ENCODE measurements at places on chromosomes 13 and 19.

DNA sequence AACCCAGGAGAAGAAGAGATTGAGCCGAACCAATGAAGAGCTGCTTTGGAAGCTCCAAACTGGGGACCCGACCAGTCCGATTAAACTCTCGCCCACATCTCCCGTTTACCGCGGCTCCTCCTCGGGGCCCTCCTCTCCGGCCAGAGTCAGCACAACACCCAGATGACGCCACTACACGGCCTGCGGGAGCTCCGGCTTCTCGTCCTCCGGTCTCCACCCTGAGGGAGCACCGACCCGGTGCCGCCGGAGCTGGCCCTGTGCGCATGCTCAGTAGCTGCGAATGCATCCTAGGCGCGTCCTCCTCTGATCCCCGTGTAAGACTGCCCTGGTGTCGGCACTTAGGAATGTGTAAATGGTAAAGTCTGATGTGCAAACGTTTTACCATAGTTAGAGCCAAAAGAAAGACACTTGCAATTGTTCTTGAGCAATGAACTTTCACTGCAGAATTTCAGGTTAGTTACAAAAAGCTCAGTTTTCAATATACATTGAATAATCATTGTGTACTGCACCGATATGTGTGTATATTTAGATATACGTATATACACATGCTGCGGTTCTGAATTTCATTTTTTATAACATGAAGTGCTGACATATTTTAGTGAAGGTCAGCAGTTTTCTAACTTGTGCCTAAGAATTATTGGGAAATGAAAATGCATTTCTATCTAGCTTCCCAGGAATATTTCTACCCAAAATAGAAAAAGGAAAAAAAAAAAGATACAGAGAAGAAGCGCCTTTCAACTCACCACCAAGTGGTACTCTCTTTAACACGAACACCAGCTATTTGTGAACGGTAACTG, 92.2 kb downstream of the SLC7A1 start:
- DNase-seq, result no peak

DNA sequence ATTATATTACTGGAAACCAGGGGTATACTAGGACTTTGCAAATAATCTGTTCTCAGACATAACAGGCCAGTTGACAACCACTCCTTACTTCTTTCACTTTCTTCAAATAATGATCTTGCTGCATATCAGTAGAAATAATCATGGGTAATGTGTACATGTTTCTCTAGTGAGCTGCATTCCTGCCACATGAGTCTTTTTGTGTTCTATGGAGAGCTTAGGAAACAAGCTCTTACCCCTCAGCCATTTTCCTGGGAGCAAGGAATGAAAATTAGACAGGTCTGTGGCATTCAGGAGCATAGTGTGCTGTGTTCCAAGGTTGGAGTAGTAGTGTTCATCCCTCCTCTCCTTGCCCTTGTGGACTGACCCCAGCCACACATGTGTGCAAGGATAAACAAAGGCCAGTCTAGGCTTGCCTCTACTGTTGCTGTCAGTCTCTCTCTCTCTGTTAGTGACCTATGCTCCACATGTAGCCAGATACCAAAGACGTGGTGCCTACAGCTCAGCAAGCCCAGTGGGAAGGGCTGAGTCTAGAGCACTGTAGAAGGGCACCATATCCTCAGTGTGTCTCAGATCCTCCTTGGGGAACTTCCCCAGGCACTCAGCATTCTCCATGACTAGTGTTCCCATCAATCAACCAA, 11.5 kb upstream of the OXGR1 start:
- DNase-seq, result no peak

GRCh38 chr13:38824342-38824741, 137.5 kb downstream of the FREM2 start:
- DNase-seq, result no peak

DNA sequence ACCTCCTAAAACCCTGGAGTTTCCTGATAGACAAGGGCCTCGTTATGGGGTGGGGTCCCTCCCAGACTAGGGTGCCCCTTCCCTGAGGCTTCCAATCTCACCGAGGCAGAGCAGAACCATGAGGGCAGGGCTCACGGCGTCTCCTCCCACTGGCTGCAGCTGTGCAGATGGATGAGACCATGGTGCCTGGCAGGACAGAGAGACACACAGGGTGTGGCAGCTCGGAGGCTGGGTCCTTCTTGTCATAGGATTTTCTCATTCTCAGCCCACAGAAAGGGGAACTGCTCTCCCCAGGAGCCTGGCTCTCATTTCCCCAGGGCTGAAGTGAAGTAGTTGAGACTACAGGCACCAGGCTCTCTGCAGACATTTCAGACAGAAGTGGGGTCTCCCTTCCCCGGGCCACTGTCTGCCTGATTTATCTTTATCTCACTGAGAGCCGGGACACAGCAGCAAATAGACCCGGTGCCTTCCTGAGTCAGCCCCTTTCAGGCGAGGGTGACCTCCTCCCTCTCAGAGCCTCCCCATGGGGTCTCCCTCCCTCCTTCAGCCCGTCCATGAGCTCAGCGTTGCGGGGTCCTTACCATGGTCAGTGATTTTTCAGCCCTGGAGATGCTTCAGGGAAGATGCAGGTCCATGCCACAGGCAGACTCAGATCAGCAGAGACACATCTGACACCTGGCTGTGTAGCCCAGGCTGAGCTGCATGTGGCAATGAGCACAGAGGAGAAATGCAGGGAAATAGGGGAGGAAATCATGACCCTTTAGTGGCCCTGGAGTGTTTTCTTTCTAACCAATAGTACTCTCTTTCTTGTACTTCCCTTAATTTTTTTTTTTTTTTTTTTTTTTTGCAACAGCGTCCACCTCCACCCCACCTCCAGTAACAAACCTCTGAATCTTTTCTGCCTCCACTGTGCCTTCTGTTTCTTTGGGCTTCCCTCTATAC, at the start of gene LILRA5:
TSS of gene LILRA5 (minus strand) at position 731 of the 942 bp plus-strand sequence. CDS start at position 584, 147 bp downstream.
- DNase-seq, result peak; percentile 24

- no peak for DNase-seq
These were observed 204.6 kb upstream of the TSC22D1 start for GRCh38 chr13:44780591-44781280.

GRCh38 chr13:112346173-112346898, 29.8 kb upstream of the SPACA7 start:
- no peak for DNase-seq

- DNase-seq, result no peak
These were observed 36.4 kb upstream of the VSTM2B start for GRCh38 chr19:29489172-29489951.

DNA sequence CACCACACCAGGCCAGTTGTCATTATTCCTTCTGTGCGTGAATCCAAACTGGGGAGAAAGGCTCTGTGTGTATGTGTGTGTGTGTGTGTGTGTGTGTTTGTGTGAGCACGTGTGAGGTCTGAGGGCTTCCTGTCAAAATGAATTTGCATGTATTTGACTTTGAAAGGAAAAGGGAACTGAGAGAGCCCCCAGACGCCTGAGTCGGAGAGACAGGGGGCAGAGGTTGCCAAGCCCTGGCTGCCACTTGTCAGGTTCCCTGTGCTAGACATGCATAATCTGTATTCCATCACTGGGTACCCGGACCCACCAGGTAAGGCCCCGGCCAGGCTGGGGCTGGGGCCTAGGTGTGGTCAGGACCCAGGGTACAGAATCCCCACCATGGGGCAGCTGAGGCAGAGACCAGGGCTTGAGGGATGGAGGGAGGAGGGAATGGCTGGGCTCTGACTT, at the start of gene CLEC17A:
TSS of gene CLEC17A (plus strand) at position 191 of the 447 bp plus-strand sequence. CDS start at position 268, 77 bp downstream.
- no peak for DNase-seq

DNA sequence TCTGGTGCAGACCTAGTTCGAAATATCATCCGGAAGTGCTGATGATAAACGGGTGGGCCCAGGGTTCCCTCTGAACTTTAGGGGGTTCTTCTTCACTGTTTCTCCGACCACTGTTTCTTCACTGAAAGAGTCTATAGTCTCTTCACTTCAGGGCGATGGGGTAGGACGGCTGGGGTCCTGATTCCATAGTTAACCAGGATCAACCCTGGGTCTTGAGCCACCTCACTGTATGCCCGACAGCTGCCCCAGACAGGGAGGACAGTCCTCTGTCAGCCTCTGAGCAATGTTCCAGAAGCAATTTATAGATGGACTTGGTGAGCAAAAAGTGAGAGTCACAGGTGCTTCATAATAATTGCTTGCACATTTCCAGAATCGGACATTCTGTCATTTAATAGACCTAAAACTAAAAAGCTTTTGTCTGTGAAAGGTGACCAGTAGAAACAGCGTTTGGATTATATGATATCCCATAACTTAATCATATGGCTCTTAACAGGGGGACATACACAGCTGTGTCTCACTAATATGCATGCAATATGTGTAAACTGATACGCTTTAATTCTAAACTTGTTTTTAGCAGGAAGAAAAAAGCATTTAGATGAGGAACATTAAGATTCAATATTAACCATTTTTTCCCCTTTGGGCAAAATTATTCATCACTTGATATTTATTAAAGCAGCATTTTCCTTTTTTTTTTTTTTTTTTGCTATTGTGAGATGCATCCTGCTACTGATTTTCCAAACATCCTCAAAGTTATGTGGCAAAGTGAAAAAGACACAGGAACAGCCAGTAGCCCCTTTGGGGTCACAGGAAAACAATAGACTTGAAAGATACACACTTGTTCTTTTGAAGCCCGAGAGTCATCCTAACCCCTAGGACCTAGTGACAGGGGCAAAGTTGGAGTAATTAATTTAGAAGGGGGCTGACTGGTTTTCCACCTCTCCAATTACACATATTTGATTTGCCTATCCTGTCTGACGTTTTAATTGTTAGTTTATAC, 277.0 kb downstream of the ZNF536 start:
- no peak for DNase-seq

DNA sequence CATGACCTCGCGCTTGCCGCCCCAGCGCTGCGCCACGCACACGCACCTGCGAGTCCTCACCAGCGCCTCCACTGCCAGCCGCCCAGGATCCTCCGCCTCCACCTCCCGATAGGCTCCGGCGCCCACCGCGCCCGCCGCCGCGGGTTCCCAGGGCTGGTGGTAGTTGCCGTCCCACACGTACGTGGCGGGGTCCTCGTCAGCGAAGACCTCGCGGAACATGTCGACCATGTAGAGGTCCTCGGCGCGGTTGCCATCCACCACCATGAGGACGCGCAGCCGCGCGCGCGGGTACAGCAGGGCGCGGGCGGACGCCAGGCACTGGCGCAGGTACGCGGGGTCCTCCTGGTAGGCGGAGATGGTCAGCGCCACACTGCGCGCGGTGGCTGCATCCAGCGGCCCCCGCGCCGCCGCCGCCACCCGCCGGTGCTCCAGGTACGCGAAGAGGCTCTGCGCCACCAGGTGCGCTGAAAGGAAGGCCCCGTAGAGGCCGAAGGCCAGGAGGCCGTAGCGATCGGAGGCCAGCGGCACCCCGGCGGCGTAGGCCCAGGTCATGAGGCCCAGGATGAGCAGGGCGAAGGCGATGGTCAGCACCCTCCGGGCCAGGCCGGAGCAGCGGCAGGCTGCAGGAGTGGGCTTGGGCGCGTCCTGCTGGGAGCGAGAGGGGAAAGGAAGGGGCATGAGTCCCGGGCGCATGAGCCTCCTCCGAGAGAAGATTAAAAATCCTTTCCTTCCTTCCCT, 4.4 kb downstream of the HAS1 start:
- no peak for DNase-seq

- DNase-seq, result no peak
These were observed 2.8 kb downstream of the NAXD start for GRCh38 chr13:110618167-110618566.

DNA sequence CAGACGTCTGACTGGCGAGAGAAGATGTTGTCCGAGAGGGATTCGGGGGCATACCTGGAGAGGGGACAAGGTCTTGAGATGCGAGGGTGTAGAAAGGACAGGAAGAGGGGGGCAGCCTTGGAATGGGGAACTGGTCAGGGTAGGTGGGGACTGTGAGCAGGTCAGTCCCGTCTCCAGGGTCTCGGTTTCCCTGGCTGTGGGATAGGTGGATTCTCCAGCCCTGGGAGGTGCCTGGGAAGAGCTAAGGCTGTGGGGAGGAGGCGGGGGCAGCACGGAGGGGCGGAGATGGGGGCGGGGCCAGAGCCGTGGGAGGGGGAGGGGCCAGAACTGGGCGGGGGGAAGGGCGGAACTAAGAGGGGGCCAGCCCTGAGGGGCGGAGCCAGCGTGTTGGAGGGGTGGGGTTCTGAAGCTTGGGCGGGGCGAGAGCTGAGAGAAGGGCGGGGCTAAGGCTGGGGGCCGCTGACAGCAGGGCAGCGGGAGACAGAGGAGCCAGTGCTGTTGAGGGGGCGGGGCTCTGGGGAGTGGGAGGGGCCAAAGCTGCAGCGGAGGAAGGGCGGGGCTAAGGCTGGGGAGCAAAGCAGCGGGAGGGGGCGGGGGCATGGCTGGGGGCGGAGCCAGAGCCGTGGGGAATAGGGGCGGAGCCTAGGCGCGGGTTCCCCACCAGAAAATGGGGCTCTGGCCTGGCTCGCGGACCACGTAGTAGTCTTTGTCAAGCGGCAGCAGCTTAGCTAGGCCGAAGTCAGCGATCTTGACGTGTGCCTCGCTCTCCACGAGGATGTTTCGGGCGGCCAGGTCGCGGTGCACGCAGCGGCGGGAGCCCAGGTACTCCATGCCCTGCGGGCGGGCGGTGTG, 9.5 kb upstream of the INSL3 start:
- no peak for DNase-seq

DNA sequence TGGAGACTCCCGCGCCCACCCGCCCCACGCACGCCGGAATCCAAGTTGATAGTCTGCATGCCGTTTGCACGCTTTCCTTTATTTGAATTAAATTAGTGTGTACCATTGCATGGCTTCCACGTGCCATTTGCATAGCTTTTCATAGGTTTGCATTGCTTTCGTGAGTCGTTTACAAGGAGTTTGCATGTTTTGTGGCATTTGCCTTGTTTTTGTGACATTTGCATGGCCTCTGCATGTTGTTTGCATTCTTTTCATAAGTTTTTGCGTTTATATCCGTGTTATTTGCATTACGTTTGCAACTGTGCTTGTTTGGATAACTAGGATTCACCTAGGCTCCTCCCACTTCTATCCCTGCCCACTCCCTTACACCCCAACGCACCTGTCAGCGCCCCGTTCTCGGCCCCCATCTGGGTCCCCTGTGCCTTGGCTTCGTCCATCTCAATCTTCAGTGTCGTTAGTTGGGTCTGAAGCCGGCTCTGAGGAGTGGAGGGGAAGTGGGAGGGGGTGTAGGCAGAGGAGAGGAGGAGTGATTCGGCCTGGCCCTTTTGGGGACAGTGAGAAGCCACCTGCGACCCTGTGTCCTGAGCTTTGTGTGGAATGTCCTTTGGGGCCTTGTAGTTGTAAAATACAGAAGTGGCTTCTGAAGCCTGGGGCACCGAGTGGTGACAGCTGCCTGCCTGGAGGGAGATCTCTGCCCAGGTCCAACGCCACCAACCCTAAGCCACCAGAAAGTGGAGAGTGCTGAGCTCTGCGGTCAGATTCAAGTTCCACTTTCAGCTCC, 2.4 kb downstream of the CCDC194 start:
- no peak for DNase-seq

GRCh38 chr19:13298565-13299481, 148.6 kb downstream of the IER2 start:
- DNase-seq, result no peak

GRCh38 chr13:90177512-90177911, 1170.0 kb upstream of the MIR17HG start:
- no peak for DNase-seq

GRCh38 chr13:31930901-31931522, 100.6 kb upstream of the FRY start:
- peak; percentile 39 for DNase-seq

- no peak for DNase-seq
These were observed 15.5 kb downstream of the MKNK2 start for GRCh38 chr19:2035590-2035991.

- no peak for DNase-seq
These were observed 388.0 kb downstream of the LMO7 start for GRCh38 chr13:76024151-76024550.

GRCh38 chr19:39238944-39239343, 5.9 kb downstream of the IFNL3 start:
- DNase-seq, result no peak
